ENCODE measurements at places on chromosomes 13 and 19.

- no peak for DNase-seq
Measured at GRCh38 chr19:40811478-40812341, 12.7 kb downstream of the EGLN2 start.

GRCh38 chr13:23551213-23552008 lies 18.8 kb upstream of the TNFRSF19 start:
- no peak for DNase-seq

DNA sequence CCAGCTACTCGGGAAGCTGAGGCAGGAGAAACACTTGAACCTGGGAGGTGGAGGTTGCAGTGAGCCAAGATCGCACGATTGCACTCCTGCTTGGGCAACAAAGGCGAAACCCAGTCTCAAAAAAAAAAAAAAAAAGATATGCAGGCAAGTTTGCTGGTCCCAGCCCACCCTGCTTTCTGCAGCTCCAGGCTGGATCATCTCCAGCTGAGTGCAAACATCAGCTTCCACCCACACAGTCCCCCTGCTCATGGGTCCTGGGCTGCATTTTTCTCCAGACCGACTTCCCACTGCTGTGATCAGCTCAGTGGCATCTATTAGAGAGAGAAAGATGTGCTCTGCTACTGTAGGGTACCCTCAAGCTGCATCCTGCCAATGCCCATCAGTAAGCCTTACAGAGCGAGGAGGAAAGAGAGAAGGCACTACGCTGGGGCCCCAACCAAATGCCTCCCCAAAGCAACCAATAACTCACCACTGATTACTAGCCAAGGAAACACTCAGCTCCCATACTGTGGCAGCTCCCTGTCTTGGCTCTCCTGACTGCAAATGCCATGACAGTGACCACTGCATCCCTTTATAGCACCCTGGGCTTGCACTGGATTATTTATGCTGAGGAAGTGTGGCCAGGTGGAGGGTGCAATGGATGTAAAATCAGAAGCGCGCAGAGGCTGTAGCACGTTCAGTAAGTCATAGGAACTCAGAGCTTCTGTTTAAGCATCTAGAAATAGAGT lies 170.9 kb upstream of the ZNF507 start:
- no peak for DNase-seq

DNA sequence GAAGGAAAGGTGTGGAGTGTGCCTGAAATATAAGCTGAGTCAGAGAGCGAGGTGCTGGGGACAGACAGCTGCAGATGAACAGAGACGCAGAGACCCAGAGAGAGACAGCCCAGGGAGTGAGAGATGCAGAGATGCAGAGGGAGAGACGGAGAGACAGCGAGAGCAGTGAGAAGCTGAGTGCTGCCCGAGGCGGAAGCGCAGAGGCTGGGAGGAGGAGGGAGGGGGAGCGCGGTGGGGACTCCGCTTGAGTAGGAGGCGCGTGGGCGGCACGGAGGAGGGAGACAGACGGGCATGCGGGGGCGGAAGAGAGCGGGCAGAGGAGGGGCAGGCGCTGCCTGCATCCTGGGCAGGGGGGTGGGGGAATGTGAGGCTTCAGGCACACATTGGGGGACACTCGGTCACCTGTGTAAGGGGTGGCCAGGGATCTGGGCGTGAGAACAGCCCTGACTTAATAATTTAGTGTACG lies 25.7 kb downstream of the SLC8A2 start:
- DNase-seq, result peak; percentile 28

GRCh38 chr19:5040544-5041167 lies 71.7 kb downstream of the KDM4B start:
- no peak for DNase-seq

DNA sequence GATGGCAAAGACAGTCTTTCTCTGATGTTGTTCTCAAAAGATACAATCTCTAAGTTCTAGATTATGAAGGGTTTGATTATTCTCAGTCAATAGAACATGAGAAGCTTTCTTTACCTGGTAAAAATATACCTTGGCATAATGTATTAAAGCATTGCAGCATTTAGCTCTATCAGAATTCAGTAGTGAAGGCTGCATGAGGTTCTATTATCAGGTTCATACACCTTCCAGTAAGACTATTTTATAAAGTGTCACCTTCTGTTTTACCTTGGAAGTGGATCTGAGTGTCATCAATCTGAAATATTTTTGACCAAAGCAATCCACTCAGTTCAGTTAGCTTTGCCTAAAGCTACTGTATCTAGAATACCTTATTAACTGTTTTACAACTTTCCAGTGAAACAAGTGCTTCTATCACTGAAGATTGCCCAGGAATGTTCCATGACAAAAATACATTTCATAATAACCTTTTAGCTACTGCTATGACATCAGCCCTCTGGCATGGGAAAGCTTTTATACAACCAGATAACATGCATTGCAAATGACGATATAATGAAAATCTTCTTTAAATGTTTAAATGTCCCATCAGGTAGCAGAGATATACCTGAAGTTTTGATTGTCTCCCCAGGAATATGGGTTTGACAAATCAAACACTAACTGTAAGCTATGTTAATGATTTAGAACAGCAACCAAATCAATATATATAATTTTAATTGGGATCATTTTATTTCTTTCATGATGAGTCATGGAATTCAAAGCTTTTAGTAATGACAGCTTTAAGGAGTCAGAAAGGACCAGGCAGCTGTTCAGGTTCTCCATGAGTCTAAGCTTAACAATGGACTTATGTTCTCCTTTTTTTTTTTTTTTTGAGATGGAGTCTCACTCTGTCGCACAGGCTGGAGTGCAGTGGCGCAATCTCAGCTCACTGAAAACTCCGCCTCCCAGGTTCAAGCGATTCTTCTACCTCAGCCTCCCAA lies 72.2 kb downstream of the UFM1 start:
- no peak for DNase-seq

DNA sequence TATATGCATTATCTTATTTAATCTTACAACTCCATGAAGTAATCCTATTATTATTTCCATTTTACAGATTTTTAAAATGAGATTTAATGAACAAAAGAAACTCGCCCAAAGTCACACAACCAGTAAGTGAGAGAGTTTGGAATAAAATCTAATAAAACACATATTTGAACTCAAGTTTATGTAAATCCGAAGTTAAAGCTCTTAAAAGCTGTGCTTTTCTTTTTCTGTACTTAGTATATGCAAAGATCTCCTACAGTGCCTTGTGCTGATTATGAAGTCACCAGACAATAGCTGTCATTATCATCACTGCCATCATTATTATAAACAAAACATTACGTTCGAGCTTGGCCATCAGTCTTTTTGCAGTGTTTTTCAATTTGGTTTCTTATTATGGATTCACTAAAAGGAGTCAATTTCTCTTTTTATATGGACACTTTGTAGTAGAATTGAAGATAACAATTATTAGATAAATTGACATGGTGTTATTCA lies 29.7 kb upstream of the ENOX1 start:
- no peak for DNase-seq

- DNase-seq, result no peak
Measured at GRCh38 chr19:41480336-41480735, 37.4 kb downstream of the ERICH4 start.

- no peak for DNase-seq
Measured at GRCh38 chr19:31177246-31177645, 172.0 kb downstream of the TSHZ3 start.

GRCh38 chr13:22189176-22190048 lies 518.5 kb downstream of the FGF9 start:
- no peak for DNase-seq

- no peak for DNase-seq
Measured at GRCh38 chr13:45385907-45386553, 32.1 kb downstream of the SLC25A30 start.

GRCh38 chr13:20544201-20544923 lies 18.7 kb upstream of the CRYL1 start:
- DNase-seq, result no peak

GRCh38 chr19:46591254-46591653 lies 9.9 kb upstream of the CALM3 start:
- DNase-seq, result no peak

GRCh38 chr13:27644302-27644701 lies 22.6 kb downstream of the POLR1D start:
- DNase-seq, result peak; percentile 51

DNA sequence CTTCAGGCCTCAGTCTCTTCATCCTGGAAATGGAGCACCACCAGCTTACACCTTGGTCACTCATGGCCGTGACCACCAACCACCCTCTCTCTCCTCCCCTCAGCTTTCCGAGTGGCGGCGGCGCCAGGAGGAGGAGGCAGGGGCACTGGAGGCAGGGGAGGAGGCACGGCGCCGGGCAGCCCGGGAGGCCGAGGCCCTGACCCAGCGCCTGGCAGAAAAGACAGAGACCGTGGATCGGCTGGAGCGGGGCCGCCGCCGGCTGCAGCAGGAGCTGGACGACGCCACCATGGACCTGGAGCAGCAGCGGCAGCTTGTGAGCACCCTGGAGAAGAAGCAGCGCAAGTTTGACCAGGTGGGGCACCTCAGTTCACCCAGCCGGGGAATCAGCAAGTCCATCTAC lies 47.7 kb downstream of the KCNC3 start:
- no peak for DNase-seq

- no peak for DNase-seq
Measured at GRCh38 chr19:13865571-13866462, 11.1 kb upstream of the NANOS3 start.

DNA sequence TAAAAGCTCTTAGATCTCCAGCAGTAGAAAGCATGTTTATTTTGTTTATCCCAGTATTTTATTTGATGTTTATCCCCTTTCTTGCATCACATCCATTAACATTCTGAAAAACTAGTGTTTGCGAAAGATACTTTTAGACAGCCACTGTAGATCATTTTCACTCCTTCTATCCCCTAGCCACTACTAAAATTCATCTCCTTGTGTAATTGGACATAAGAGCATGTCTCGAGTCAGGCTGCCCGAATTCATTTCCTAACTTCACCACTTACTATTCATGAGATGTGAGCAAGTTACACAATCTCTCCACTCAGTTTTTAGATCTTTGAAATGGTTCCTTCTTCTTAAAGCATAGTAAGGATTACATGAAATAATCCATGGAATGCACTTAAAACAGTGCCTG lies 514.0 kb downstream of the KLF5 start:
- DNase-seq, result no peak

DNA sequence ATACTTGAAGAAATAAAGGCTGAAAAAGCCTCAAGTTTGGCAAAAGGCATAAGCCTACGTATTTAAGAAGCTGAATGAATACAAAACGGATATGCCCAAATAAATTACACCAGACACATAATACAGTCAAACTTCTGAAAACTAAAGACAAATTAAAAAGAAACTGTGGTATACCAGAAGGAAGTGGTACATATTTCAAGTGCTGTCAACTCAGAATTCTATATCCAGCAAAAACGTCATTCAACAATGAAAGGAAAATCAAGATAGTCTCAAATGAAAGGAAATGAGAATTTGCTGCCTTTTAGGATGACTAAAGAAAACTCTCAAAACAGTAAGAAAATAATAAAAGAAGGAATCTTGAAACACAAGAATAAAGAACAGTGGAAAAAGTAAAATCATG lies 69.5 kb downstream of the POLR1D start:
- no peak for DNase-seq

DNA sequence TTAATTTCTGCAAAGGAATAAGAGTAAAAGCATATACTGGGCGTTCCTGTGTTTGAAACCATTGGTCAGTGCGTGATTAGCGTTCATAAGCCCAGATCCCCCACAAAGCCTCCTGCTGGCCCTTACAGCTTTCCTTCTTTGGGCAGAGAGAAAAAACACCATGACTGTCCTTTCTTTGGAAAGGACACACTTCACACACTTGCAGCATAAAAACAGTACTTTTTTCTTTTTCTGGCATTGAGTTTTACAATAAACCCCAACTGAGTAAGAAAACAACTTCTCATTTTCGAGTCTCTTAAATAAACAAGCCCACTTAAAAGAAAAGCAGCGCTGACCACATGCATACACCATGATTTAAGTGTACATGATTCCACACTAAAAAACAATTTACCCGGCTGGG lies 35.8 kb downstream of the SMAD9 start:
- DNase-seq, result no peak

DNA sequence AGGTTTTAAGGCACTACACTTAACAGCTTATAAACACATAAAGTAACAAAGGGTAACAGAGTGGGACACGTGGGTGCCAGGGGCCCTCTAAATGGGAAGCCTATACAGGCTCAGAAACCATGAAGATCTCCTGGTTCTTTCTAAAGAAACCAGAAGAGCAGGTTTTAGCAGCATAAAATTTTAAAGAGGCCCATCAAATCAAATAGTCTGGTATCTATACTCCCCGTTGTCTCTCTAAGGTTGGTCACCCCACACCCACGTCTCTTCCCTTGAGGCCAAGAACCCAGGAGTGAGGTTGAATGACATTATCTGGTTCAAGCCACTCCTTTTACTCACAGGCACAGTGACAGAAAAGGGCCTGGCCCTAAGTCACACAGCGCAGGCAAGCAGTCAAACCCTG lies 4.6 kb upstream of the DYRK1B start:
- DNase-seq, result no peak

GRCh38 chr13:26075498-26075897 lies 23.7 kb upstream of the SHISA2 start:
- DNase-seq, result peak; percentile 3

DNA sequence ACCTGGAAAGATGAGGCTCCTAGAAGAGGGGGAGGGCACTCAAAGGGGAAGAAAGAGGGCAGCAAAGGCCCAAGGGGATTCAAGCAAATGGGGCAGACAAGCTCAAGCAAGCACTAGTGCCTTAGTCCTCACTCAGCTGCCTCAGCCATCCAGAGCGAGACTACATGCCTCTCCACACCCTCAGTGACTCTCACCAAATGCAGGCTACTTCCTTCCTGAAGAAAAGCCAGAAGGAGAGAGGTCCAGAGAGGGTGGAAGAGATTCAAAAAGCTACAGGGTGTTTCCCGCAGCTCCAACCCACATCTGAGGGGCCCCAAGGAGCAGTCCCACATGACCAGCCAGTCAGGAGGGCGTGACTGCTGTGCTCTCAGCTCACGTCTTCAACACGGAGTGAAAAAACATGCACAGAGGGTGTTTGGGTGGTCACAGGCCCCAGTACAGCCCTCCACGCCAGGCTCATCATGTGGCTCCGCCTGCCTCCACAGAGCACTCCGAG lies 40.5 kb downstream of the MIPEP start:
- DNase-seq, result no peak

GRCh38 chr13:30006246-30006645 lies 155.8 kb upstream of the UBL3 start:
- DNase-seq, result no peak

- DNase-seq, result no peak
Measured at GRCh38 chr13:113555141-113555540, 29.4 kb upstream of the TFDP1 start.

GRCh38 chr13:100510208-100510957 lies 78.2 kb downstream of the GGACT start:
- DNase-seq, result no peak

- no peak for DNase-seq
Measured at GRCh38 chr13:50309882-50310594, 294.8 kb downstream of the KCNRG start.

- DNase-seq, result peak; percentile 82
Measured at GRCh38 chr13:50713523-50714248, 129.8 kb downstream of the DLEU7 start.

Data from ELR (cell line).